Stimulated activated CD8-positive, alpha-beta memory T cell treated with anti-CD3 and anti-CD28 coated beads, Interleukin-15, amount 100 ng/mL, for 24 hours (primary cell): ENCODE measurements at places on chromosomes 2 and 18.

- no peak for DNase-seq
Observed at GRCh38 chr2:57141269-57141668, 905.3 kb upstream of the VRK2 start.

GRCh38 chr18:79988451-79989194 is at the start of gene TXNL4A:
TSS of gene TXNL4A (minus strand) at chr18:79988563. CDS start at chr18:79988392, 171 bp downstream.
- DNase-seq, result peak; percentile 80

- no peak for DNase-seq
Observed at GRCh38 chr2:51782921-51783765, 751.2 kb upstream of the NRXN1 start.

DNA sequence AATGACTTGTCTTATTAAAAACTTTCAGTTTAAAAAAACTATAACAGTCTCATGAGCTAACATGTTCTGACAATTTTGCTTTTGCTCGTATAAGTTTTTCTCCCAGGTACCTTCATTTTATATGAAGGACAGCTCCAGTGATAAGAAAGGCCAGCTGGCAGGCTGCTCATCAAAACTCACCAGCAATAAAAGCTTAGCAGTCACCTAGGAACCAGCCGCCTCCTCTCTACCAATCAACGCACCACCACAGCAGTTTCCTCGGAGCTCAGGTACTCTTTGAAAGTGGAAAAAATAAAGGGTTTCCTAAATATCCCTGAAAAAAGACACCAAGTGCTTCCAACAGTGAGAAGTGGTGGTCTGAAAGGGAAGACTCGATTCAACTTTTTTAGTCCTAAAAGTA is 100.9 kb upstream of the CCDC150 start:
- no peak for DNase-seq

DNA sequence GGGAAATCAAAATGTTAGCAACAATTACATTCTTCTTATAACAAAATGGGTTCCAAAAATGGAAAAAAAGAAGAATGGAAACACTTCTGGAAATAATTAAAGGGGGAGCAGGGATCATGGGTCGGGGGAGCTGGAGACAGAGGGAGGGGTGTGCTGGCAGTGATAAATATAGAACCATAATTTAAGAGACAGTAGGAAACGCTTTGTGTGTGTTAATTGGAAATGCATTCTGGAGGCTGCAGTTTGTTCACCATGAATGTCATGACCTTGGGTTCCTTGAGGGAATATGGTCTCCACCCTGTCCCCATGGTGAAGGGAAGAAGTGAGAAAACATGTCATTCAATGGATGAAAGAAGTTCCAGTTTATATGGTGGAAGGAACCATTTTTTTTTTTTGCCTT is 540.7 kb downstream of the TNS1 start:
- no peak for DNase-seq

DNA sequence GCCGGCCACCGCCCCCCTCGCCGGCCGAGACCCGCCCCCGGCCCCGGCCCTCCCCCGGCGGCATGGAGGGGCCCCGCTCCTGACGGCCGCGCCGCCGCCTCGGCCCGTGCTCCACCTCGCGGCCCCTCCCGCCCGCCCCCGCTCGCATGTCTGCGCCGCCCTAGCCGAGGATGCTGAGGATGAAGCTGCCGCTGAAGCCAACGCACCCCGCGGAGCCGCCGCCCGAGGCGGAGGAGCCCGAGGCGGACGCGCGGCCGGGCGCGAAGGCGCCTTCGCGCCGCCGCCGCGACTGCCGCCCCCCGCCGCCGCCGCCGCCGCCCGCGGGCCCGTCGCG is 397 bp downstream of the ZCCHC2 start:
- DNase-seq, result no peak

DNA sequence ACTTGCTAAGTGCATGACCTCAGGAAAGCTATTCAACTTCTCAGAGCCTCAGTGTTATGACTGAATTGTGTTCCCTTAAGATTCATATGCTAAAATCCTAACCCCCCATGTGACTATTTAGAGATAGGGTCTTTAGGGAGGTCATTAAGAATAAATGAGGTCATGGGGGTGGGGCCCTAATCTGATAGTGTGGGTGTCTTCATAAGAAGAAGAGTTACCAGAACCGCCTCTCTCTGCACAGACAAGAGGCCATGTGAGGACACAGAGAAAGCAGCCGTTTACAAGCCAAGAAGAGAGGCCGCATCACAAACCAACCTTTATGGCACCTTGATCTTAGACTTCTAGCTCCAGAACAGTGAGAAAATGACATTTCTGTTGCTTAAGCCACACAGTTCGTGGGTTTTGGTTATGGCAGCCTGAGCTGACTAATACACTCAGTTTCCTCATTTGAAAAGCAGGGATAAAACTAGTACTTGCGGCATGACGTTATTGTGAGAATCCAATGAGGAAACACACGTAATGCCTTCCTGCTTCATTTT is 9.9 kb downstream of the SH2D6 start:
- DNase-seq, result no peak

DNA sequence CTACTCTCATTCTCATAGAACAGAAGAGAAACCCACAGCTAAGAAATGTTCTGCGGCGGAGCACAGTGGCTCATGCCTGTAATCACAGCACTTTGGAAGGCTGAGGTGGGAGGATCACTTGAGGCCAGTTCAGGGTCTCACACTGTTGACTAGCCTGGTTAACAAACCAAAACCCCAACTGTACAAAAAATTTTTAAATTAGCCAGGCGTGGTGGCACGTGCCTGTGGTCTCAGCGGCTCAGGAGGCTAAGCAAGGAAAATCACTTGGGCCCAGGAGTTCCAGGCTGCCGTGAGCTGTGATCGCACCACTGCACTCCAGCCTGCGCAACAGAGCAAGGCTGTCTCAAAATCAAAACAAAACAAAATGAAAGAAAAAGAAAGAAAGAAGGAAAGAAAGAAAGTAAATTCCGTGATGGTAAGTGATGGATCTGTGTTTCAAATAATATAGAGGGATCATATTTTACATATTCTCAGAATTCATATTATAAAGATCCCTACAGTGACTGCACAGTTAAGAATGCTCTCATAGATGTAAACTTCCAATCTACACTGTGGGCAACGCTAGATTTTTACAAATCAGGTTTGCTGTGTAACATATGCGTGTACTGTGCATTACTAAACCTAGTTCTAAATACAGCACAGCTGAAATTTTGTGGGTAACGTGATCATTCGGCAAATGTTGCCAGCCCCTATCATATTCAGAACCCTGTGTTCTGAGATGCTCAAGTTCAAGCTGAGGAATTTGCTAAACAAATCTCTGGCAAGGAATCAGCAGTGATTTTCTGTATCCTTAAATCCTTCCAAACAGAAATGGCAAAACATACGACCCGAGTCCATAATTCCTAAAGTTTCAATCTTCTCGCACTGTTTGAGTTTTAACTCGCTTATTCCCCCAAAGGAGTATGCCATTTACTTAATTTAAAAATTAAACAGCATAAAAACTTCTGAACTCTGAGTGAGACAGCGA is 1.2 kb upstream of the RAB12 start:
- no peak for DNase-seq

DNA sequence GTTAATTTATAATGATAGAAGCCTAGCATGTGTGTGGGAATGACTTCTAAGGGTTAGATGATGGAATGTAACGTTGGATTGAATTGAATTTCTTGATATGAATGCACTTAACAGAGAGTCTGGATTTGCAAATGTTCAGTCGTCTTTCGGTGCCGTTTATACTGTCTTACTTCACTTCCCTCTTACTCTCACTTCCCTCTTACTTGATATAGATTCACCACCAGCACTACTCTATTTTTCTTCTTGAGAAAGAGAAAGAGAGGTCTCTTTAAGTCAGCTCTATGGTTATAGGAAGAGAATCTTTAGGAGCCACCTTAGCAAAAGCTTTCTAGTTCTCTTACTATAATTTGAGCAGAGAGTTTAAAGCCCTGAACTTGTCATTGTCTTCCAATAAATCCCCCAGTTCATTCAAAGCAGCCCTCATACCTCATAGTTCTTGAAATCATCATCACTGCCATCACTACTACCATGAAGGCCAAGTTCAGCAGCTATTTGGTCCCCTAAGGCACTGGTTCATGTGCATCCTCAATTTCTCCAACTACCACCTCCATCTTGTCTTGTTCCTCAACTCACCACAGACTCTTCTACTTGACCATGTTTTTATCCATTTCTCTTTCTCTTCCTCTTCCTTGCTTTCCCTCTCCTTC is 501.7 kb upstream of the TCF4 start:
- DNase-seq, result no peak

DNA sequence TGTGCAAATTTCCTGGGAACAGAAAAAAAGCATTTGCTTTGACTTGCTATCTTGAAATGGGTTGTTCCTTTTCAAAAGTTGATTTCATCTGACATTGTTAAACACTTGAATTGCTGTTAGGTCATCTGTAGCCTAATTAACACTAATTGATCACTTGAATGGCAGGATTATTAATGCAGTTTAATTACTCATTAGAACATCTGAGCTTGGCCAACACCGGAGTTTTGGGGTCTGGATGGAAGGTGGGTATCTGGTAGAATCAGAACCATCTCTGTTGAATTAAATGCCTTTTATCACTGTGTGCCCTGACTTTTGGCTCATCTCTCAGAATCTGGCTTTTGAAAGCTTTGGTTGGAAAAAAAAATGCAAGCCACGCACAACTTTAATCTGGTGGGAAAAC is 8.4 kb downstream of the DAPL1 start:
- no peak for DNase-seq

DNA sequence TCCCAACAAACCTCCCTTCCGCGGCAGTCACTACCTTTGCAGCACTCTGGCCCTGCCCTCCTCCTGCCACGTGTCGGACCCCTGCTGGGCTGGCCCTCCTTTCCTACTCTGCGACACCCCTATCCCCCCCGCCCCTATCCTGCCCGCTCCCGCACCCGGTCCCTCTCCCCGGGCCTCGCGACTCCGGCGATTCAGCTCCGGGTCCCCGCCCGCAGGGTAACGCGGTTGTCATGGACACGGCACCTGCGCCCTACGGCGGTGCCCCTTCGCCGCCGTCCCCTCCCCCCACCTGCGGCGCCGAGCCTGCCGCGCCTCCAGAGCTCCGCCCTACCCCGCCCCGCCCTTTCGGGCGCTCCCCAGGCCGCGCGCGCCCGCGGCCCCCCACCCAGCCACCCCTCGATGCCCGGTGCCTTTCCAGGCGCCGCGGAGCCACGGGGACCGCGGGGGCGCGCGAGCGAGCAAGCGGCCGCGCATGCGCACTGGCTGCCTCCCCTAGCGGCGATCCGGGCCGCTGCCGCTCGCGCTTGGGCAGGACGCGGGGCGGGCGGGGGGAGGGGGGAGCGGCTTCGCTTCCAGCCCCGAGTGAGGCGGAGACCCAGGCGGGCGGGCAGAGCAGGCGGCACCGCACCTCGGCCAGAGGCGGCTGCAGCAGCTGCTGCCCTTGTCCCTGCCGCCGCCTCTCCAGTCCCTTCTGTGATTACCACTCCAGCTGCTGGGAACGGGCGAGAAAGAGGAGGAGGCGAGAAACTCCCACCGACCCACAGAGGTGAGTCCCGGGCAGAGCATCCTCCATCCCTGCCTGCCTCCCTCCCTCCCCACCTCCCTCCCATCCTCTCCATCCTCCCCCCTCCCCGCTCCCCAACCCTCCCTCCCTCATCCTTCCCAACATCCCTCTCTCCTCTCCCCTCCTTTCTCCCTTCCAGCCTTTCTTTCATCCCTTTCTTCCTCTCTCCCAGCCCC is at the start of gene CTNNA2:
Gene CTNNA2, plus strand, starts transcription at position 610 of the 960 bp plus-strand sequence.
- DNase-seq, result no peak
